Spleen (tissue), 13 donors: ENCODE measurements at places on chromosomes 3 and 15. TPM values are rescaled to one million over a fixed set of nuclear protein-coding genes. Genes with fewer than 3 reads are reported as not detected.
A peak's percentile ranks its signal among the peaks of the same experiment; 100 is the strongest.

GRK7 gene
- 0.14 TPM for total RNA-seq

CFAP100 gene
- not detected for total RNA-seq

ATP13A5 gene
- not detected for total RNA-seq

TMEM212 gene
- not detected for total RNA-seq

UPK1B gene
- not detected for total RNA-seq

SLC4A7 gene
- total RNA-seq: 54.1 TPM

SLC12A1 gene
- not detected for total RNA-seq

GRCh38 chr3:54703923-54704322, 223.9 kb downstream of the LRTM1 start:
- no peaks in the 10 kb centered on the region for H3K36me3 ChIP-seq
- H3K4me3 ChIP-seq: no peak overlapping the region
- H3K27me3 ChIP-seq: no peaks in the 10 kb centered on the region
- no peak for DNase-seq

DNA sequence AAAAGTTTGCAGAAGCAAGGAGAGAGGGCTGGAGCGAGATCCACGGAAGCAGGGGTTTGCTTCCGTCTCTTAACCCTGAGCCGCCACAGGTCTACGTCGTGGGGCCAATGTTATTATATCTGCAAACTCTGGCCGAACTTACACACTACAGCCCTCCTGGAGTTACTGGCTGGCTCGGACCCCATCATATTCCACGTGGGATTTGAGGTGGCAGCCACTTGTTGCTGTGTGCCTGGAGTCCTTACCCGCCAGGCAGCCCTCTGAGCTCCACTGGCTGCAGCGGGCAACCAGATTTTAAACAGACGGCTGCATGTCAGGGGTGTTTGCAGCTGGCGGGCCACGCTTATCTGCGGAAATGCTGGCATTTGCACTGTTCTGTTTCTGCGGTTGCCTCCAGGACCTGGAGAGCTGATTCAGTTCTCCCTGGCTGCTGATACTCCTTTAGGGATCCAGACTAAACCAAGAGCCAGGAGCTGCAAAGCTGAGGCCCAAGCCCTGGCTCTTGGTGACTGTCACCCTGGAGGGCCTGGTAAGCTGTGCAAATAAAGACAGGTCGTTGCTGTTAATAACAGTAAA, 34.7 kb downstream of the TM2D3 start:
- no peak overlapping the region for H3K4me3 ChIP-seq
- no peaks in the 10 kb centered on the region for H3K27me3 ChIP-seq
- H3K4me1 ChIP-seq: no peaks in the 10 kb centered on the region
- no peak for DNase-seq

GRCh38 chr3:134214239-134214638, 36.4 kb downstream of the RYK start:
- H3K27me3 ChIP-seq: no peaks in the 10 kb centered on the region
- no peak for DNase-seq
- H3K4me1 ChIP-seq: no peaks in the 10 kb centered on the region
- H3K36me3 ChIP-seq: peaks cover 8% of the 10 kb centered on the region
- no peak overlapping the region for H3K27ac ChIP-seq

DNA sequence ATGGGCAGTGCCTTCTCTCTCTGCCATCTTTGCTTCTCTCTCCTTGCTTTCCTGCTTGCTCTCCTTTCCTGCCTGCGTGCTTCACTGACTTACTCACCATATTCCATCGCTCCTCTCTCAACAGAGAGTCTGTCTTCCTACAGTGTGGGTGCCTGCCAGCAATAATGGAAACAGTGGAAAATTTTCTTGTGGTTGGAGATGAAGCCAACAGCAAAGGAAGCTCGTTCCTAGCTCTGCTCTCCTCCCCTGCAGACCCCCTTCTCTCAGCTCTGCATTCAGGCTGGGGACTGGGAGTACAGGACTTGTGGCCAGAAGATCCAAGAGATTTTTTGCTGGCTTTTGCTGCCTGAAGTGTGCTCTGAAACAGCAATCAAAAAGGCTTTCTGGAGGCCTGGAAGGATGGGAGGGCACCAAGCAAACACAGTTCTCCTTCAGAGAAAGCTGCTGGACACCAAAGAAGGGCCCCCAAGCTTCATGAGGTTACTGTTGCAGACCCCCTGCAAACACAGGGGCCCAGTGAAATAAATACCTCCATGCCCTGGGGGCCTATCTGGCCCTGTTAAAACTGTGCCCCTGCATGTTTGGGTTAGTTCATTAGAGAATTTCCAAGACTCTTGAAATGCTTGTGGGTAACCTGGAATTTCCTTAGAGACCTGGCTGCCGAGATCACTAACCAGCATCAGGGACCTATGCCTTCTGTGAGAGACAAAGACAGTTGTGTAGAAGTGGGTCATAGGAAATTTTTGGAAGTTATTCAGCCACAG, 149.9 kb upstream of the RASGRP1 start:
- H3K4me3 ChIP-seq: no peak overlapping the region
- DNase-seq: no peak

- no peak overlapping the region for H3K27ac ChIP-seq
- DNase-seq: no peak
- H3K4me3 ChIP-seq: no peak overlapping the region
- H3K27me3 ChIP-seq: peaks cover 19% of the 10 kb centered on the region
- peaks cover 3% of the 10 kb centered on the region for H3K4me1 ChIP-seq
Measured at GRCh38 chr3:42680806-42681205, 4.5 kb upstream of the KLHL40 start.

DNA sequence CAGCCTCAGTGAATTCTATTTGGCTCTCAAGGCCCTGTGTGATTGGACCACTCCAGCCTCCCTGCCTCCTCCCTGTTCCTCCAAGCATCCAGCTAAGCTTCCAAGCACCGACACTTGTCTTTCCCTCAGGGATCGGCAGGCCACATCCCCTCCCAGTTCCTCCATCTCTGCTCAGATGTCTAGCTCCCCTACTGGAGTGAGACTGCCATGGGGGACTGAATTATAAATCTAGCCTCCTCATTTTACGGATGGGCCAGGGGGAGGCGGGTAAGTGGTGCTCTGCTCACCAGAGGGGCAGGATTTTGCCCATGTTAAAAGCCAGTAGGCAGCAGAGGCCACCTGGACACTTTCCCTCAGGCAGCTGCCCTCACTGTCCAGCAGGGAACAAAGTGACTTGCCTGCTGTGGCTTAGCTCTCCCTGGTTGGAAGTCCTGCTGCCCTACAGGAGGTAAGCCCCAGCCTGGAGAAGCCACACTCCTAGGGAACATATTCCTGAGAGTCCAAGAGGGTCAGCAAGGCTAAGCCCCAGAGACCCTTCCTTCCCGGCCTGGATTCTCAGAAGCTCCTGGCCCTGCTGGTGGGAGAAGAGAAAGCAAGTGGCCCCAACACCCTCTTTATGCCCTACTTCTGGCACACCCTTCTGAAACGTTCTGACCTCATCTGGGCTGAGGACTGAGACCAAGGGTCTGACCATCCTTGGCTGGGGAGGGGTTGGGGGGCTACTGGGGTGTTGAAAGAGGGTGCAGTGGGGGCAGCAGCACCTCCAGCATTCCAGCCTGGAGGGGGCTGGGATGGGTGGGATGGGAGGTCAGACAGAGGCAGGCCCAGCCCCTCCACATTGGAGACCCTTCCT, 9.1 kb upstream of the HHATL start:
- no peaks in the 10 kb centered on the region for H3K36me3 ChIP-seq
- no peak overlapping the region for H3K27ac ChIP-seq
- no peaks in the 10 kb centered on the region for H3K4me1 ChIP-seq

DNA sequence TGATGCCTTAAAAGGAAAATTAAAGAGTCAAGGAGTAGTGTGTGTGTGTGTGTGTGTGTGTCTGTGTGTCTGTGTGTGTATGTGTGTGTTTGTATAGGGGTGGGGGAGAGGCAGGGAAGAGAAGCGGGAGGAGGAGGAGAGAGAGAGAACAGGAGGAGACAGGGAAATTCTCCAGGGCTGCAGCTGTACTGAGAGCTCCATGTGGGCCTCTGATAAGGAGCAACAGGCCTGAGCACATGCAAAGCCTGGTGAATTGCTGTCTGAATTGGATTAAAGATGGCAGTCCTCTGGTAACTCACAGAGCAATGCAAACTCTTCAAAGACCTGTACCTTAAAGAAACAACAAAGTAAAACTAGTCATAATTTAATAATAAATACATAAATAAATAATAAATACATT, 70.6 kb downstream of the SEMA6D start:
- no peak for DNase-seq
- no peak overlapping the region for H3K27ac ChIP-seq
- no peaks in the 10 kb centered on the region for H3K36me3 ChIP-seq
- H3K4me1 ChIP-seq: no peaks in the 10 kb centered on the region
- H3K27me3 ChIP-seq: no peaks in the 10 kb centered on the region
- H3K4me3 ChIP-seq: no peak overlapping the region

GRCh38 chr3:15492847-15493360, 28.6 kb downstream of the COLQ start:
- no peaks in the 10 kb centered on the region for H3K27me3 ChIP-seq
- H3K4me3 ChIP-seq: no peak overlapping the region
- DNase-seq: no peak
- H3K4me1 ChIP-seq: no peaks in the 10 kb centered on the region

- H3K27me3 ChIP-seq: peaks cover 30% of the 10 kb centered on the region
- DNase-seq: no peak
- H3K36me3 ChIP-seq: no peaks in the 10 kb centered on the region
- no peaks in the 10 kb centered on the region for H3K4me1 ChIP-seq
- H3K4me3 ChIP-seq: no peak overlapping the region
Measured at GRCh38 chr3:56339671-56340070, 128.6 kb downstream of the ERC2 start.

GRCh38 chr3:45986303-45986982, 9.2 kb downstream of the FYCO1 start:
- peaks cover 51% of the 10 kb centered on the region for H3K36me3 ChIP-seq
- no peak overlapping the region for H3K27ac ChIP-seq
- DNase-seq: no peak
- H3K4me1 ChIP-seq: peaks cover 81% of the 10 kb centered on the region
- H3K27me3 ChIP-seq: no peaks in the 10 kb centered on the region

GRCh38 chr3:41212088-41212487, 12.8 kb downstream of the CTNNB1 start:
- peaks cover 12% of the 10 kb centered on the region for H3K36me3 ChIP-seq
- H3K27ac ChIP-seq: no peak overlapping the region
- DNase-seq: no peak
- H3K4me1 ChIP-seq: peaks cover 94% of the 10 kb centered on the region
- no peak overlapping the region for H3K4me3 ChIP-seq
- H3K27me3 ChIP-seq: no peaks in the 10 kb centered on the region

GRCh38 chr15:39922462-39923092, 2.5 kb upstream of the GPR176 start:
- peaks cover 36% of the 10 kb centered on the region for H3K27me3 ChIP-seq
- H3K36me3 ChIP-seq: no peaks in the 10 kb centered on the region
- no peak overlapping the region for H3K4me3 ChIP-seq
- no peak overlapping the region for H3K27ac ChIP-seq

- no peaks in the 10 kb centered on the region for H3K27me3 ChIP-seq
- peak overlapping the region; percentile 65 for H3K27ac ChIP-seq
- peak overlapping the region; percentile 86 for H3K4me3 ChIP-seq
- peaks cover 43% of the 10 kb centered on the region for H3K4me1 ChIP-seq
- no peak for DNase-seq
- H3K36me3 ChIP-seq: no peaks in the 10 kb centered on the region
Measured at GRCh38 chr15:75738014-75738646, 25.5 kb upstream of the CSPG4 start.

DNA sequence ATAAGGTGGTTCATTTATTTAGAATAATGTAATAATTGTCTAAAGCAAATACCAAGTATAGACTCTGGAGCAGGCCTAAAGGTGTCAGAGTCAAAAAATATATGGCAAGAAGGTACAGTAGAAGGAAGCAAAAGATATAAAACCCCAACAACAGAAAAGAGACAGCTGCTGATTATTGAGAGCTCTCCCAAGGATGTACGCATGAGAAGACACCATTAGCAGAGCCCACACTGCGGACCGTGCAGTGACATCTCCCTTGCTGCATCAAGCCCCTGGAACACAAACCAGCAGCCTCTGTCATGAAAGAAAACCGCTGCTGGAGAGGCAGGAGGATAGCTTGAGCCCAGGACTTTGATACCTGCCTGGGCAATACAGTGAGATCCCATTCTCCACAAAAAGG, 18.0 kb upstream of the SLC6A20 start:
- no peak for DNase-seq
- no peaks in the 10 kb centered on the region for H3K27me3 ChIP-seq
- no peak overlapping the region for H3K4me3 ChIP-seq
- no peaks in the 10 kb centered on the region for H3K4me1 ChIP-seq

GRCh38 chr3:52798978-52799476, 4.4 kb downstream of the ITIH3 start:
- no peaks in the 10 kb centered on the region for H3K4me1 ChIP-seq
- no peaks in the 10 kb centered on the region for H3K36me3 ChIP-seq
- no peaks in the 10 kb centered on the region for H3K27me3 ChIP-seq
- no peak overlapping the region for H3K4me3 ChIP-seq

GRCh38 chr3:53842436-53843194, 3.6 kb downstream of the CHDH start:
- DNase-seq: no peak
- H3K36me3 ChIP-seq: no peaks in the 10 kb centered on the region
- no peak overlapping the region for H3K27ac ChIP-seq
- peaks cover 6% of the 10 kb centered on the region for H3K4me1 ChIP-seq

GRCh38 chr15:34301058-34301457, 36.5 kb downstream of the SLC12A6 start:
- DNase-seq: no peak
- peaks cover 13% of the 10 kb centered on the region for H3K36me3 ChIP-seq
- no peak overlapping the region for H3K27ac ChIP-seq
- H3K4me1 ChIP-seq: no peaks in the 10 kb centered on the region
- no peak overlapping the region for H3K4me3 ChIP-seq

GRCh38 chr3:141126661-141127343, 75.7 kb downstream of the SPSB4 start:
- no peak overlapping the region for H3K27ac ChIP-seq
- no peaks in the 10 kb centered on the region for H3K4me1 ChIP-seq
- DNase-seq: peak; percentile 50
- H3K36me3 ChIP-seq: no peaks in the 10 kb centered on the region
- peaks cover 34% of the 10 kb centered on the region for H3K27me3 ChIP-seq
- no peak overlapping the region for H3K4me3 ChIP-seq

DNA sequence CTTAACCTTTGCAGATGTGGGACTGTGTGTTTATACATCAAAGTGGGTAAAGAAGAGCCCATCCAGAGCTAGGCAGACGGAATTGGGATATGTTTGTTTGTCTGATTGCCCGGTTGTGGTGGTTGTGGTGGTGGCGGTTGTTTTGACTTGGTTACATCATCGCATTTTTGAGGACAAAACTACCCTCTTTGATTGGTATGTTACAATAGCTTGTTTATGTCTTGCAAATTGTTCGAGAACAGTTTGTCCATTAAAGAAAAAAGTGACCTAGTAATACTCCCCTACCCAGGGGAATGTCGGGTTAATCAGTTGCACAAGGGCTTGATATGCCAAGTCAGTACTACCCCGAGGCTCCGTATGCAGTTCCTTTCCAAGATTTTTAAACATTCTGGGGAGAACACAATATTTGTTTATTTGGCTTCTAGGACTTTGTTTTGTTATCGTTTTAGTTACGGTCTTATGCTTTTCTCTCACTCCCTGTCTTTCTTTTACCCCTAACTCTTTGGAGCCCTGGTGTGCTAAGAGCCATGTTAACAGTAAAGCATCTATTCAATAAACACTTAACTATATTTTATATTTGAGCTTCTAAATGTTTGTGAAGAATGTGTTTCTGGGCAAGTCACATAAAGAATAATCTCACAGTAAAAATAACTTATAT, 315.4 kb downstream of the LPP start:
- H3K4me1 ChIP-seq: peaks cover 8% of the 10 kb centered on the region
- no peaks in the 10 kb centered on the region for H3K36me3 ChIP-seq

GRCh38 chr3:49476563-49476962, 6.5 kb downstream of the DAG1 start:
- H3K36me3 ChIP-seq: peaks cover 50% of the 10 kb centered on the region
- DNase-seq: no peak
- peaks cover 8% of the 10 kb centered on the region for H3K4me1 ChIP-seq
- no peak overlapping the region for H3K4me3 ChIP-seq
- no peaks in the 10 kb centered on the region for H3K27me3 ChIP-seq
- H3K27ac ChIP-seq: no peak overlapping the region
